Stimulated activated CD4-positive, alpha-beta T cell treated with anti-CD3 and anti-CD28 coated beads, Interleukin-12 subunit alpha, Interleukin-12 subunit beta, amount 100 ng/mL, for 24 hours (primary cell): ENCODE measurements at places on chromosomes 13 and 19.

- no peak for DNase-seq
Observed at GRCh38 chr19:18440415-18440877, 2.5 kb upstream of the ISYNA1 start.

DNA sequence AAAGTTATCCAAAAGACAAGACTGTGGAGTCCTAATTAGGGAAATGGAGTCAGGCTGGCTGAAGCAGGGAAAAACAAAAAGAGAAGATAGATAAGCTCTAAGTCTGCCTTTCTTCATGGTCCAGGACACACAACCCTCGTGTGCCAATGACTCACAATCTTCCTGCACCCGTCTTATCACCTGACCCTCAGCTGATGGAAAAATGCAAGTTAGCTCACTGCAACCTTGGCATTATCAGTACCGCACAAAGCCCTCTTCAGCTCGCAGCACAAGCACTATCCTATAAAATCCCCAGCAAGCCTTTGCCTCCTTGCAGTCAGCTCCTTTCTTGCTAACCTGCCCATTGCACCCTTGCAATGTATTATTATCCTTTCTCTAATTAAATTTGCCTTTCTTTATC, 4.3 kb downstream of the OR7A5 start:
- no peak for DNase-seq

- DNase-seq, result no peak
Observed at GRCh38 chr13:99585609-99586008, 84.3 kb downstream of the TM9SF2 start.

- peak; percentile 38 for DNase-seq
Observed at GRCh38 chr19:6423499-6424194, 964 bp downstream of the KHSRP start.

GRCh38 chr19:56974556-56975207, 134.2 kb upstream of the PEG3 start:
- no peak for DNase-seq

DNA sequence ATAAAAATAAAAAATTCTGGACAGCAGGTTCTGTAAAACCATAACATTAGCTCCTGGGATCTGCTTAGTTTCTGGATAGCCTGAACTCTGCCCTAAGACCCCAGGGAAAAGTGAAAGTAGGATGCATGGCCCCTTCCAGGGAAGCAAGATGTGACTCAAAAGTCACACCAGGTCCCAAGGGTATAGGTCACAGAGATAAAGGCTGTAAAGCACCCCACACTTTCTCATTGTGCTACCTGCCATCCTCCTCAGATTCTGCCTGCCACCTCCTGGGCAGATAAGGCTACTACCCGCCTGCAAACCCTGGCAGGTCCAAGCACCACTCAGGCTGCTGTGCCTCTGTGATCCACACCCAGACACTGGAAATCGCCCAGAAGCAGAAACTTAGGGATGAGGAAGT, 20.6 kb downstream of the FFAR2 start:
- peak; percentile 22 for DNase-seq

DNA sequence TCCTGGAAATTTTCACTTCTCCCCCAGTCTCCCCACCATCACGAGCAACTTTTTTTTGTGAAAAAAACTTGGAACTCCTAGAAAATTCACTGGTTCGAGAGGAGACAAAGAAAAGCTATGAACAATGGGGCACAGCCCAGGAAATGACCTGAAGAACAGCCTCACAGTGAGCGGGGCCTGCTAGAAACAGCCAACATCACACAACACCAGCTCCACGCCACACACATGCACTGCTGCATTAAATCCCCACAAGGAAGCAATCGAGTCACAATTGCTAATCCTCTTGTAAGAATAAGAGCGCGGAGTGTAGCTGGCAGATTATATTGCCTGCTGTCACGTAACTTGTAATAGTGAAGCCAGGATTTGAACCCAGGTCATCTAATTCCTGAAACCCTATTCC, 48.8 kb downstream of the SLC7A1 start:
- DNase-seq, result no peak

- no peak for DNase-seq
Observed at GRCh38 chr13:112248862-112249592, 127.1 kb upstream of the SPACA7 start.

DNA sequence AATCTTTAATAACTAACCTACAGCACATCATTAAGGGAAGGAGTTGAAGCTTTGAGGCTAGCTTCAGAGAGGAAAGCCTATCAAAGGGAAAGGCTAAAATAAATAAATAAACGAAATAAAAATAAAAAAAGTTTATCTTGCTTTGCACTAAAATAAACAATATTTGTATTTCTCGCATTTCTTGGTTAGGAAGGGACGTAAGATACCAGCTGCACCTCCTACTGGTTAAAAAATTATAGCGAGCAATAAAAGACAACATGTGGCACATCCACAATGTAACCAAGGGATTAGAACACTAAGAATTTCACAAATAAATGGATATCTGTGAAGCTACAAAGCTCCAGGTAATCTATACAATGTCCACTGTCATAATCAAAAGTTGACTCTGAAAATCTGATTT, 194.5 kb downstream of the DACH1 start:
- DNase-seq, result no peak

- no peak for DNase-seq
Observed at GRCh38 chr13:43272851-43273250, 249.5 kb downstream of the DNAJC15 start.

GRCh38 chr19:36125557-36125956, 10.3 kb downstream of the TBCB start:
- DNase-seq, result no peak

- DNase-seq, result no peak
Observed at GRCh38 chr19:15445807-15446376, 3.9 kb downstream of the WIZ start.

DNA sequence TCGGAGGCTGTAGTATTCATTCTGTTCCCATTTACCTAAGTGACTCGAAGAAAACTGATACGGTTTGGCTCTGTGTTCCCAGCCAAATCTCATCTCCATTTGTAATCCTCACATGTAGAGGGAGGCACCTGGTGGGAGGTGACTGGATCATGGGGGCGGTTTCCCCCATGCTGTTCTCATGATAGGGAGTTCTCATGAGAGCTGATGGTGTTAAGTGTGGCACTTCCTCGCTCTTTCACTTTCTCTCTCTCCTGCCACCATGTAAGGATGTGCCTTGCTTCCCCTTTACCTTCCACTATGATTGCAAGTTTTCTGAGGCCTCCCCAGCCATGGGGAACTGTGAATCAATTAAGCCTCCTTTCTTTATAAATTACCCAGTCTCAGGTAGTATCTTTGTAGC, 23.5 kb downstream of the SLAIN1 start:
- DNase-seq, result no peak

- no peak for DNase-seq
Observed at GRCh38 chr19:918481-919198, 1.5 kb downstream of the KISS1R start.

DNA sequence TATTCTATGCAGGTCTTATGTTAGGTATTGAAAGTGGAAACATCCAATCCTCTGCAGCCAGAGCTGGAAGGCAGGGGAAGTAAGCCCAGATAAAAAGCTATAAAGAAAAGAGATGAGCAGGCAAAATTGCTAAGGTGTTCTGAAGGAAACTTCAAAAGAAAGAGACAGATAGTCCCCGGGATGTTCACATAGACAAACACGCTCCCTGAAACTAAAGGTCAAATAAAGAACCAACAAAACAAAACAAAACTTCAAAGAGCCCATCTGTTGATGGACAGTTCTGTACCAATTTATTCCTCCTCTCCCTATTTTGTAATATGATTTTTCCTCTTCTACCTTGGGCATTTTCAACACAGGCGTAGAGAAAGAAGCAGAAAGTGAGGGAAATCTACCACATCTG, 11.3 kb upstream of the NDFIP2 start:
- DNase-seq, result no peak

DNA sequence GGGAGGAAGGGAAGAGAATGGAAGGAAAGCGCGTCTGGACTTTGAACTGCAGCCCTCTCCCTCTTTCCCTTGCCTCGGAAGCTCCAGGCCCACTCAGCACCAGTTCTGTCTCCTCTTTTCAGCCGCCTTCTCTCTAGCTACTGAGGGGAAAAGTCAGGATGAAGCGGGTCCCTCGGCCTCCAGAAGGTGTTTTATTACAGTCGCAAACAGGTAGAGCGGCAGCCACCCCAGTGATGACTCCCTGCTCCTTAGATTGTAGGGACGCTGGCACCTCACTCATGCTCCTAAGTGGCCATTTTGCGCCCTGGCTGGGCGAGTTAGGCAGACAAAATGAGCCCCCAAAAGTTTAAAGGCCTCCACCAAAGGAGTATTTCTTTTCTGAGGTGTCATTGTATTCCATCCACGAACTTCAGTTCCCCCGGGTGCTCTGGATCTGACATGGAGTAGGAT, 954 bp upstream of the STK24 start:
- no peak for DNase-seq

GRCh38 chr13:45222919-45223318, 22.1 kb upstream of the KCTD4 start:
- DNase-seq, result no peak

DNA sequence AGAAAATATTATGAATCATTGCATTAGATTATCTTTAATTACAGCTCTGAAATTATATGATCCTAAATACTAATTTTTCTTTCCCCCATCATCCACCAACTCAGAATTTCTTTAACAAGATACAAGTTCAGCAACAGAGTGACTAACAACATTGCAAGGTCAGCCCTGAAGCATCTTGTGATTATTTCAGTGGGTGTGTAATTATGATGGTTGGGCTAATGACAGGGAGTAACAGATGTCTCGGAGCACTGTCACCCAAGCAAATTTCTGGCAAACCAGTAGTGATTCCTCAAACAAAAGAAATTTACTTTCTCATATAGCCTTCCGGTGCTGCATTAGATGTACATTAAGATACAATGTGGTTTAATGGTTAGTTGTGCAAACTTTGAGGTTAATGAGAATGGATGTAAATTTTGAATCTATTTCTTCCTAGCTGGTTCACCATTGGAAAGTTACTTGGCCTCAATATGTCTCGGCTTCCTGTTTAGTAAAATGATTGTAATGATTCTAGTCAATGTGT, 238.9 kb downstream of the ITGBL1 start:
- DNase-seq, result no peak

DNA sequence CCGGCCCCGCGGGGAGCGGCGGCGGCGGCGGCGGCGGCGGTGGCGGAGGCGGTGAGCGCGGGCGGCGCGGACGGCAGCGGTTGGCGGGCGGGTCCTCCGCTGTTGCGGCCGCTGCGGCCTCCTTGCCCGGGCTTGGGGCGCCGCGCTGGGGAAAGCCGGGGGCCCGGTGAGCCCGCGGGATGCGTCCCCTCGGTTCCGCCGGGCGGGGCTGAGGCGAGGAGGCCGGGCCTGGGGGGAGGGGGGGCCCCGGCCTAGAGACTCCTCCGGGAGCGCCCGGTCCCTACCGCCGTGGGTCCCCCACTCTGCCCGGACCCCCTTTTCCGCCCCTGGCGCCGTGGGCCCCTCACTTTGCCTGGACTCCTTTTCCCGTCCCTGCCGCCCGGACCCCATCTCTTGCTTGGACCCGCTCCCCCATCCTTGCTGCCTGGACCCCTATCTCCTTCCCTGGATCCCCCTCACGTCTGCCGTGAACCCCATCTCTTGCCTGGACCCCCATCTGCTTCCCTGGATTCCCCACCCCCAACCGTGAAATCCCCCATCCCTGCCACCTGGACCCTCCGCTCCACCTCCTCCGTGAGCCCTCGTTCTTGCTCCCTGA, 28.6 kb upstream of the NDUFS7 start:
- DNase-seq, result no peak

DNA sequence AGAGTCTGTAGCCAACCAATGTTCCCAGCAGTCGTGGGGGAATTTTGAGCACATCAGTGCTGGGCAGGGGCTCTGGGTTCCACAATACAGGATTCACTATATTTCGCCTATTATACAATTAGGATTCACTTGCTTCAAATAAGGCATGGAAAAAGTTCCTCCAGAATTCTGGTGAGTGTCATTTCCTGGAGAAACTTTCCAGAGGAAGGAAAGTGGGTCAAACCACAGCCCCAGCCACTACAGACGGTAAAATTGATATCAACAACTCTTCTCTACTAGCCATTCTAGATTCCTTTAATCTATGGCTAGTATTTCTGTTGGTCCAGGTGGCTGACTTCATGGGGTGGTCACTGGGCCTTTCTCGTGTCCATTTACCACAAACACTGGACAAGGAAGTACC, 10.5 kb downstream of the MYCBP2 start:
- DNase-seq, result no peak

DNA sequence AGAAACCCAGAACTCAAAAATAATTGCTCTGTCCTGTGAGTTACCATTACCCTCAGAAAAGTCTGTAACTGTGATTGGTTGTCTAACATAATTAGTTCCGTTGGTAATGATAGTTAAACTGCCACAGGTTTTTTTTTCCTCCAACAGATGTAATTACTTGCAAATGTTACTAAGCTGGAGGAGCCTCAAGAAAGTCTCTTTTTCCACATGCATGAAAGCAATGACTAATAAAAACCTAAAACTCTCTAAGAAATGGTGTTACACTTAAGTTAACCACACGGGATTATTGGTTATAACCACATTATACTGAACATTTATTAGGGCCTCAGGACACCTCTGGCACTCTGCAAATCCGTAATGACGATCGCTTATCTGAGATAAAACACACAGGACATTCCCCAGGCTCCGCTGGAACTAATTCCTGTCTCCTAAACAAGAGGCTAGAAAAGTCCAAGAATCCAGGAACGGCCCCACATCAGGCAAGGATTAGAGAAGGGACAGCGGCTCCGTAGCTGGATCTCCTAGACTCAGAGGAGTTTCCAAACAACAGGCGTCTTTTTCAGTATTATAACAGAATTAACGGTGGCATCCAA, 753 bp downstream of the ZNF235 start:
- DNase-seq, result no peak

- DNase-seq, result peak; percentile 73
Observed at GRCh38 chr19:49677901-49678674, 1.0 kb downstream of the PRMT1 start.
